ENCODE measurements at places on chromosomes 2 and 18.

DNA sequence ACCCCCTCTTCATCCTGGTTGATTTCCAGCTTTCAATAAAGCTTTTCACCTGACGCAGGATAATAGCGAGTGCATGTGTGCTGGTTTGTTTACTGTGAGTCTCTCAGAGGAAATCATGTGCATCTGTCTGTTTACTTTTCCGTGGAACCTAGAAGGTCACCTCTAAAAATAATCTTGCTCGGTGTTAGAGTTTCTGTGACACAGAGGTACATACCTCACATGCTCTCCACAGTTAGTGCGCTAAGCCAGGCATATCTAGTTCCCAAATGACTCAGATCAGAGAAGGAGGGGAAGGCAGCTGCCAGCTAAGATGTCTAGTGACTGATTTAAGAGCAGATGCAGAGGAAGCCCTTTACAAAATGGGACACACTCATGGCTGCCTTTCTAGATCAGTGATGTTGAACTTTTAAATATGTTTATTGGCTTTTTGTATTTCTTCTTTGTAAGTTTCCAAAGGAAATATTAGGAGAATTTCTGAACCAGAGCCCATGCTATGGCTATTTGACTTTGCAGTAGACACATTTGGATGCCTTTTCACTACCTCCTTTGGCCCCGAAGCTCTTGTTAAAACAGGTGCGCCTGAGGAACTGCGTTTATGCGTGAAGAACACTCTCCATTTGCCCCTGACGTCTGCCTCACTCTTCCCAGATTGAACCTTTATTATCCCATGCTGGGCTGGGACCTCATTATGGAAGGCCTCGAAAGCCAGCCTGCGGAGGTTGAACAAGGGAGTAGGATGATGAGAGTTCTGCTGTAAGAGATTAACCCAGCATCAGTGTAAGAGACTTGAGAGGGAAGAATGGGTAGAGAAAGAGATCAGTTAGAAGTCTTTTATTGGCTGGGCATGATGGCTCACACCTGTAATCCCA is 145.6 kb downstream of the FAM161A start:
- peak; percentile 21 for DNase-seq

GRCh38 chr18:1922066-1922465 is 649.2 kb downstream of the METTL4 start:
- no peak for DNase-seq

- DNase-seq: peak; percentile 65
Measured at GRCh38 chr2:202871300-202872141, at the start of gene ICA1L. TSS of gene ICA1L (minus strand) at chr2:202871766. CDS start at chr2:202829009, 42,757 bp downstream.

DNA sequence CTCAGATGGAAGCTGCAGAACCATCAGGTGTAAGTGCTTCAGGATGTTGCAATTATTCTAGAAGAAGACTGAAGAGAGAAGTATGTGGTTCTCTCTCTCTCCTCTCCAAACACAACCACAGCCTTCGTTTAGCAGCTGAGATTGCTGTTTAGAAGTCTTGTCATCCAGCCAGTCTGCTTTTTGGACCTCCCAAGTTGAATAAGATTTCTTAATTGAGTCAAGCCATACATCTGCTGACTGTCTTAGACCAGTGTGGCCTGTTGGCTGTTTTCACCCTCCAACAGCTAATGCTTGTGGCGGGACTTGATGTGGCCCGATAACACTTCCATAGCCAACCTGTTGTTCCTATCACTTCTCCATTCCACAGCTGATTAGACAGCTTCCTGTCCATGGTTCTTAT is 91.3 kb upstream of the TMEM17 start:
- DNase-seq: peak; percentile 96

DNA sequence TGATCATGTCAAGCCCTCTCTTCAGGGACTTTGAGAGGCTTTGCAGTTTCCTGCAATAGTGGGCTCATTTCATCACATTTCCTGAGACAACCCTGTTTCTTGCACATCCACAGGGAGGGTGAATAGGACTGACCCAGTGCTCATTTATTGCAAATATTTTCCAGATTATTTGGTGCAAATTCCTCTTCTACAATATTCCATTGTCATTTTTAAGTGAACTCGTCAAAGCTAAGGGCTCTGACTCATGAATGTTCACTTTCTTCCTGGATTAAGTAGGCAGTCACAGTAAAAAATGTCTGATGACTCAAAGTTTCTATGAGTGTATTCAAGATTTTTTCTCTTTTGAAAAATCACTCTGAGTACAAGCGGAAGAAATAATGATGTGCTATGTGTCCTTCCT is 225.5 kb upstream of the GALNT5 start:
- DNase-seq: peak; percentile 96

Measured in fibroblast of skin of right biceps (primary cell).